ENCODE measurements at places on chromosomes 3 and 15.

DNA sequence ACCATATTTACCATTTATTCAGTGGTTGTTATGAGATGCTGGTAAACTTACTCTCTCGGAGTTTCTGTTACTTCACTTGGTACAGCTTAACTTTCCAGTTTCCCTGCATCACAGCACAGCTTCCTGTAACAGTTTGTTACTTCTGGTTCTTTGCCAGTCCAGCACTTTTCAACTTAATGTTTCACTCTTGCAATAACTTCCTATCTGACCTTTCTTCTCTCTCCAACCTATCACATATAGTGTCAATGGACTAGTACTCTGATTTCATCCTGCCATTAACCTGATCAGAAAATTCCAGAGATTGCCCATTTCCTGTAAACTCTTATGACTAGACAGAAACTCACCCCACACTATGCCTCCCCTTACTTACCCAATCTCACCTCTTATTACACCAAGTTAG is 3.9 kb upstream of the ATP11B start:
- DNase-seq: no peak

DNA sequence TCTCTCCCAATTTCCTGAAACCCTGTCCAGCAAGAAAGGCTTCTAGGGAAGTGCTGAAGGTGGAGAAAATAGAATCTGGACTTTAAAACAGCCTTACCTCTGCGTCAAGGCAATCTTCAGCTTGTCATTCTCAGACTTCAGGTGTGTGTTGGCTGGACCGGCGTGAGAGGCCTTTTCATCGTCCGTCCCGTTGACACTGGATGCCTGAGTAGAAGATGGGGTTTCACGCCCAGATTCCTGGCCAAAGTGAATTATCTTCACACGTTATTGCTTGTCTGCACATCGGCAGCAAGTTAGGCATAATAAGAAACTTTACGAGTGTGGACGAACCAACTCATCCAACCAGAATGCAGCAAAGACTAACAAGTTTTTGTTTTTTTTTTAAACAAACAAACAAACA is 49.5 kb downstream of the WHAMM start:
- no peak for DNase-seq

GRCh38 chr3:197132916-197133530 is 103.4 kb upstream of the MELTF start:
- DNase-seq: no peak

DNA sequence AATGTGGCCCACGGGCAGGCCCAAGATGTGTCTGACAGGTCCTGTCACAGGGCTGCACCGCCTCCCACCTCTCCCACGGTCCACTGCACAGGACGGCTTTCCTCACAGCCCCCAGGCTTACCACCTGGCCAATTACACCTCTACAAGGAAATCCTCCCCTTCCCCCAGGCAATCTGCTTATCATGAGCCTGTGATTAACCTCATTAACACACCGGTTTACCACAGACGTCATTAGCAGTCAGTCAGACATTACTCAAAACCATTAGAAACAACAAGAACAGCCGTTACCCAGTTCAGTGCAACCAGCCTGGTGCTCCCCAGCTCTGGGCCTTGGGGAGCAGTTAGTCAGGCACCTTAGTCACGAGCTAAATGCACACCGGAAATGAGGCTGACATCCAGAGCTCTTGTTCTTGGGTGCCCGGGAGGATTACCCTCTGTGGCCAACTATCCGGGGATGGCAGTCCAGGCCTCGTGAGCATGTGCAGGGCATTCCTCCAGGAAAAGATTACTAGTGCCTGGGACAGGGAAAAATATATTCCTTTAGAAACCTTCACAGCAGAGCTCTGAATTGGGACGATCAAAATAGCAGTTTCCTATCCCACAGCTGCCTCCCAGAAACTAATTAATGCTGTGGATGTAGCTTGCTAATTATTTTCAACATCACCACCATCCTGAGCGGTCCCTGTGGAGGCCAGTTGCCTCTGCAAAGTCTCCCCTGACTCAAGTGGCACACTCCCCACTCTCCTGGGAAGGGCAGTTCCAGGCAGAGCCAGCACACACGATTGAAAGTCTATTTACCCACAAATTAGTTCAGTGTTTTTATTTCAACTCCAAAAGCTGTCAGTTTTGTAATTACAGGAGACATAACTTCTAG is 117.4 kb upstream of the ZBED2 start:
- peak; percentile 38 for DNase-seq

- no peak for DNase-seq
Observed at GRCh38 chr3:170632780-170633179, 46.9 kb upstream of the SLC7A14 start.

DNA sequence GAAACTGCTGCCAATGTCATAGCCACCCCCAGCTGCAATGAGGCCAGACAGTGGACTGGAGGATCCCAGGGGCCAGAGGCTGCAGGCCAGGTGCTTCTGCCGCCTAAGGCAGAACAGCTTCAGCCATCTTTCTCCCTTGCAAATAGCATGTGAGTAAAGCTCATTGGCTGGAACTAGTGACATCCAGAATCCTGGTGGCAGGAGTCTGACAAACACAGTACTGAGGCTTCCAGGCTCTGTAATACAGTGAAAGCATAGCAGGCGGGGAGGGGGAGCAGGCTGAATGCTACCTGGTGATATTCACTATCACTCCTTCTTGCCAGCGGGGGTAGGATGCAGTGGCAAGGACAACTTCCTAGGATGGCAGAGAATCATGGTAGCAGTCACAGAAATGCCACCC is 36.5 kb upstream of the TBC1D21 start:
- DNase-seq: no peak

DNA sequence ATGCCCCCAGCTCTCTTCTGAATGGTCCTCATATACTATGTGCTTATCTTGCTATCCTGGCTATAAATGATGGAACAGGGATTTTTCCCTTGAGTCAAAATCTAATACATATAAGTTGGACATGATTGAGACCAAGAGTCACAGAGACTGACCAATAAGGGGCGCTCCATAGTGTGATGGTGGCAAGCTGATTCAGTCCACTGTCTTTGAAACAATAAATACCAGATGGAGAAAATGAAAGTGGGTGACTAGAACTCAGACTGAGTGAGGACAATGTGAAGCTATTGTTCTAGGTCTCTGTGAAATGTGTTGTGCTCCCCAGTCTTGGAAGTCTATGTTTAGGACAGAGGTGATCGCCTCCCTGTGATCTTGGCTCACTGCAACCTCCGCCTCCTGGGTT is 10.6 kb upstream of the FSTL1 start:
- no peak for DNase-seq

DNA sequence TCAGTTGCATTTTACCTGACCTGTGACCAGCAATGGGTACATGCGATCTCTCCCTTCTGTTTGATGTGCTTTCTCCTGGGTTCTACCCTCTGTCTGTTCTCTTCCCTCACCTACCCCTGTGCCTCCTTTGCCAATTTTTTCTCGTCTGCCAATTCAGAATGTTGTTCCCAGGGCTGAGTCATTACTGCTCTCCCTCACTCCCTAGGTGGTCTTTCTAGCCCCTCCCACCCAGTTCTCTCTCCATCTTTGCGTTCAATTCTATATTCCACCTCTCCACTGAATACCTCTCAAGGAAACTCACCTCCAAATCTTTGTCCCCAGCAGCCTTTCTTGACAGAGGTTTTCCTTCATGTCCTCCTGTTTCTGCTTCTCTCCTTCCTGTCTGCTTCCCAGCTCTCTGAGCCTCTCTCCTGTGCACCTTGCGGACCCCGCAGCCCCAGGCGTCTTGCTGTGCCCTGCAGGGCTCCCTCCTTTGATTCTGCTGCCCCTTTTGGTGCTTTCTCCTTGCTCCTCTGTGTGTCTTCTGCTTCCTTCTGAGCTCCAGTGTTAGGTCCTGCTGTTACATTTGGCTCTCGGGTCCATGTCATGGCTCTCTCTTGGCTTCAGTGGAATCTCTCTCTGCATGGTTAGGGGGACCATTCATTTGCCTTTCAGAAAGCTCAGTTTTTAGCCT is 398.2 kb upstream of the TPM1 start:
- no peak for DNase-seq

GRCh38 chr15:90364251-90364650 is 12.2 kb downstream of the ZNF774 start:
- no peak for DNase-seq

DNA sequence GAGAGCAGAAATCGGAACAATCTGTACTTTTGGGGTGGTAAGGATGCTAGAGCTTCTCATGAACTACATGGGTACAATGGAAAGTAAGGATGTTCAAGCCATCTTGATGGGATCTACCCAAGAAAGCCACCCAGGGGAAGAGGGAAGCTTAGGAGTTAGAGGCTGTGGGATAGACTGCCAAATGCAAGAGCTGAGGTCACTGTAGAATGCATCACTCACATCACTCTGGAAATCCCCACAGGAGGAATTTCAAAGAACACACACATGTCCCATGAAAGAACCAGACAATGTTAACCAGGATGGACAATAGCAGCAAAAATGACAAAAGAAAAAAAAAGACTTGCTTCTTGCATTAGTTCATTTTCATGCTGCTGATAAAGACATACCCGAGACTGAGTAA is 32.8 kb upstream of the UBE2E2 start:
- DNase-seq: no peak

DNA sequence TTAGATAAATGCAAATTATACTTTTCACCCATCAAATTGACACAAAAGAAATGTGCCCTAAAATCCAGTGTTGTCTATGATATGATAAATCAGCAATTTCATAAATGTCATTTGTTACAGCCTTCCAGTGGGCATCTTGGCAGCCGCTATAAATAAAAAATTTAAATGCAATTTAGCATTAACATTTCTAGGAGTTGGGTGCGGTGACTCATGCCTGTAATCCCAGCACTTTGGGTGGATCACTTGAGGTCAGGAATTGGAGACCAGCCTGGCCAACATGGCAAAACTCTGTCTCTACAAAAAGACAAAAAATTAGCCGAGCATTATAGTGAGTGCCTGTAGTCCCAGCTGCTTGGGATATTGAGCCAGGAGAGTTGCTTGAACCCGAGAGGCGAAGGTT is 65.9 kb upstream of the POMGNT2 start:
- no peak for DNase-seq

DNA sequence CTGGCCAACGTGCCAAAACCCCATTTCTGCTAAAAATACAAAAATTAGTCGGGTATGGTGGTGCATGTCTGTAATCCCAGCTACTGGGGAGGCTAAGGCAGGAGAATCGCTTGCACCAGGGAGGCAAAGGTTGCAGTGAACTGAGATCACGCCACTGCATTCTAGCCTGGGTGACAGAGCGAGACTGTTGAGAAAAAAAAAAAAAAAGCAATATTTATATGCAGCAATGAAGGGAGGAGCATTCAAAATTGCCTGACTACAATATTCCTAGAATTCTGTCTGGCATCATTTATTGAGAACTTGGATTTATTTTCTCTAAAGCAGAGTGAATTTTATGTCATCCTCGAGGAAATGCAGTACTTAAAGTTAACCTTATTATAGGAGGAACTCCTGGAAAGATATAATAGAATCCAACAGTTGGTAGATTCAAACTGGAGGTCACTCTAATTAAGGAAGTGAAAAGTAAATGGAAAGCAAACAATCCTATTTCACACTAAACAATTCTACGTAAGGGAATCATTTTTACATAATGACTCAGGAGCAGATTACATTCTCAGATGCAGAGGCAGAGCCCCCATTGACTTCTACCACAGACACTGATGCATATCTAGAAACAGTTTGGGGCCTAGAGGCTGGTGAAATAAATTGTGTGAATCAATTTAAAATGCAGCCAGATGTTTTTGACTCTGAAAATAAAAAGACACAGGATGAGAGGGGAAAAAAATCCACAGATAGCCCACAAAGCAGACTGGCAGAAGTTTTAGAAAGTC is 82.1 kb upstream of the FHIT start:
- DNase-seq: no peak

- no peak for DNase-seq
Observed at GRCh38 chr15:100958326-100959065, 39.3 kb downstream of the LRRK1 start.

DNA sequence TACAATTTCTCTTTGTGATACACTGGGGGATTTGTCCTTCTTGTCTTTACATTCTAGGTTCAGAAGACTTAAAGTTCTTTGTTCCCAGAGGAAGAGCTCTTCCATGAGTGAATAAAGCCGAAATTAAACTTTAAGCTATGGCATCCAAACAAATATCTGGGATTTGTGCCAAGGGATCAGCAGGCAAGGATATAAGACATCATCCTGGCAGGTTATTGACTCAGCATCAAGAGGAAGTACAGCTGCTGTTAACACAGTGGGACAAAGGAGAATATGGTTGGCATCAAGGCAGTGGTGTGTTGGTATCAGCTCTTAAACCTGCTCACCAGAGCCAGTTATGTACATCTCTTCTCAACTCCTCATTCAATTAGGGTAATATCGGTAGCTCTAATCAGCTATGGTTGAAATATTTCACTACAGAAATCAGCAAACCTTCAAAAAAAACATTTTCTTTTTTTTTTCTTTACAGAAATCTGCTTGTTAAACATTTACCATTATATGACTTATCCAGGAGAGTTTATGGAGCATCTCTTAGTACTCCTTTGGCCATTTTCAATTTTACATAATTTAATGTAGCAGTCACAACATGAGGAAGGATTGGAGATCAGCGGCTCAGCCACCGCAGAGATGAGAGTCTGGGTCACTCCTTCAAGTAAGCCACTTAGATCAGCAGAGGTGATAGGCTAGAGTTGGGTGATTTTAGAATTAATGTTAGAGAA is 1198.6 kb upstream of the EPHA6 start:
- no peak for DNase-seq

GRCh38 chr15:62068071-62068809 is 1.5 kb downstream of the C2CD4A start:
- peak; percentile 73 for DNase-seq

GRCh38 chr3:119700269-119700919 is 2.4 kb upstream of the CFAP91 start:
- DNase-seq: peak; percentile 35

GRCh38 chr15:83205725-83206324 is 1.8 kb downstream of the HDGFL3 start:
- peak; percentile 37 for DNase-seq

DNA sequence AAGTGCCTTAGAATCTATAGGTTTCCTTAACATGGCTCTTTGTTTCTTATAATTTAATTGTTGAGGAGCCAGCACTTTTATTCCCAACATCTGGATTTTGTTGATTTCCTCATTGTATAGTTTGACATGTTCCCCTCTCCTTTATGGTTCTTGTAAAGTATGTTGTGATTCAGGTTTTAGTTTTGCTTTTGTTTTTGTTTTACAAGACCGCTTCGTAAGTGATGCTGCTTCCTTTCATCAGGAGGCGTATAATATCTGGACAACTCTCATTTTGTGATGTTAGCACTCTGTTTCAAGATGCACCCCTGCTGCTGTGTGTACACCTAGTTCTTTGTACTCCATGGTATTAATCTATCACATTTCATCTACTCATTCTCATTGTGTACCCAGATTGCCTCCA is 48.7 kb downstream of the SLC49A4 start:
- DNase-seq: no peak

GRCh38 chr3:29486917-29487316 is 206.0 kb downstream of the RBMS3 start:
- DNase-seq: no peak

DNA sequence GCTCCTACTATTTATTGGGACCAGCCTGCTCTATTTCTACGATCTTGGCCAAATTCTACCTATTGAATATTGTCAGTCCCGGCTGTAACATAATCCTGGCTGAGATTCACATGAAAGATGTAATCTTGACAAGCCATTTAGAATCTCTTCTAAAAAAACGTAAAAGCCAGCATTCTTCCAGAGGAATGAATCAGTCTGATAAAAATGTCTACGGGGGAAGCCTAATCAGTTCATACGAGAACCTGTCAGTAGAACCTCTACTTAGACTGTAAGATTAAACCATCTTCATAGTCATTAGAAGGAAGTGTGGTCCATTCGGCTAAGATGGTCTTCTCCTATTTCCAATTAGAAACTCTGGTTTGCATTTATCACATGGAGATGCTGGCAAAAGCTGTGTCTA is 147.2 kb upstream of the WNT5A start:
- no peak for DNase-seq

GRCh38 chr3:65720989-65721737 is 317.6 kb downstream of the MAGI1 start:
- no peak for DNase-seq
